Fibroblast of gingiva (primary cell): ENCODE measurements at places on chromosomes 2 and 18.
A peak's percentile ranks its signal among the peaks of the same experiment; 100 is the strongest.

DNA sequence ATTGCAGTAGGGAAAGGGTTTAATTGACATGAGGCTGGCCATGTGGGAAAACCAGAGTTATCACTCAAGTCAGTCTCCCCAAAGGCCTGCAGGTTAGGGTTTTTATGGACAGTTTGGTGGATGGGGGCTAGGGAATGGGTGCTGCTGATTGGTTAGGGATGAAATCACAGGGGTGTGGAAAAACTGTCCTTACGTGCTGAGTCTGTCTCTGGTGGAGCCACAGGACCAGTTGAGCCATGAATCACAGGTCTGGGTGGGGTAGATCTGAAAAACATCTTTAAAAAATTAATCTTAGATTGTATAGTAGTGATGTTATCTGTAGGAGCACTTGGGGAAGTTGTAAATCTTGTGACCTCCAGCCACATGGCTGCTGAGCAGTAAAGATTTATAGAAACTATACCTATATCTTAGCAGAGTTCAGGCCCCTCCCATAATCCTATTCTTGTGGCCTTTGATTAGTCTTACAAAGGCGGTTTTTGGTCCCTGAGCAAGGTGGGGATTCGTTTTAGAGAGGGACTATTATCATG, 139.6 kb downstream of the COMMD1 start:
- DNase-seq, result no peak

DNA sequence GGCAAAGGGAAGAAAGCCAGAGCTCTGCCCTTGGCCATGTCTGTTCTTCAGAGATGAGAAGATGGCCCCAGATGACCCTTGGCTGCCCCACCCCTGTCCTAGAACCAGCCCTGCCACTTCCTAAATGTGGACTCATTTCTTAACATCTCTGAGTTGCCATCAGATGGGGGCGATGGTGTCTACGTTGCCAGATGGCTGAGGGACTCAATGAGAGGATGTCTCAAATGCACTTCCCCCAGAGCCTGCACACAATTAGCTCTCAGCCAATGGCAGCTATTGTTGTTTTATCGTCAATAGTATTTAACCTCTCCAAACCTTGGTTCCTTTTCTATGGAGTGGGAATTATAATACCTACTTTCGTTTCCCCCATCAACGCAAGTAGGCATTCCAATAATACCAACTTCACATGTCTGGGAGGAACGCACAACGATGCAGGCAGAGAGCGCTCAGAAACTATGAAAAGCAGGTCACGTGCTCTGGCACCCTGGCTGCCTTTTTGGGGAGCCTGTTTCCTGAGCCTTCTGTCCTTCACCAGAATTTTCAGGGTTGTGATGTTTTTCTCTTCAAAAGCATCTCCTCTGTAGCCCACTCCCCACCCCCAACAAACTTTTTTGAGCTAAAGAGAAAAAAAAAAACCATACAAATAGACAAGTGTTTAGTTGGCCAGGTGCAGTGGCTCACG, 100.3 kb downstream of the MCFD2 start:
- DNase-seq, result no peak

DNA sequence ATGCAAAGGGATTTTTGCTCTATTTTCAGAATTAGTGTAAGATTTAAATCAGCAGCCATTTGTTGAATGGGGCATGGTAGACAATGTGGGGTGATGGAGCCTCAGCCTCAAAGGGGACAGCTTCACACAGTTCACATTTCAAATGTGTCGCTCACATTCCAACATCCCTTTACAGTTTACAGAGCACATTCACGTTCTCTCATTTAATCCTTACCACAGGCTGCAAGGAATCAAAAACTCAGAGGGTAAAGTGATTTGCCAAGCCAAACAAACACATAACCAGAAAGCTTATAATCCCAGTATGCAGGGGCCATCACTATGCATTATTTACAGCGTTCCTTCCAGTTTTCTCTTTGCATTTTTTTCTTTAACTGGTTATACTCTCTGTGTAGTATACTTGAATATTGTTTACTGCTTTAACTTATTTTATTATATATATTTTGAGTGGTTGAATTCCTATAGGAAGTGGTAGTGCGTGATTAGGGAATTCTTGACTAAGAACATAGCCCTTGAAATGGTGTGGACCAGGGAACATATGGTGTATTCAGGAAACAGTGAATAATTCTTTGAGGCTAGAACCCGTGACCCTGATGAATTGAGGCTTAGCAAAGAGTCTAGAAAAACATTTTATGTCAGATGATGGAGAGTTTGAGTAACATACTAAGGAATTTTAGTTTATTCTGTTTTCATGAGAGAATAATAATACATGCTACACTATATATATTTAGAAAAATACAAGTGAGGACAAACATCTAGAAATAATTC, 18.1 kb upstream of the TAF1B start:
- no peak for DNase-seq

- DNase-seq, result no peak
Observed at GRCh38 chr2:237575869-237576862, 9.8 kb downstream of the PRLH start.

- no peak for DNase-seq
Observed at GRCh38 chr2:43931293-43931692, 64.5 kb downstream of the LRPPRC start.

- DNase-seq, result no peak
Observed at GRCh38 chr2:145106293-145106692, 586.4 kb upstream of the ZEB2 start.

DNA sequence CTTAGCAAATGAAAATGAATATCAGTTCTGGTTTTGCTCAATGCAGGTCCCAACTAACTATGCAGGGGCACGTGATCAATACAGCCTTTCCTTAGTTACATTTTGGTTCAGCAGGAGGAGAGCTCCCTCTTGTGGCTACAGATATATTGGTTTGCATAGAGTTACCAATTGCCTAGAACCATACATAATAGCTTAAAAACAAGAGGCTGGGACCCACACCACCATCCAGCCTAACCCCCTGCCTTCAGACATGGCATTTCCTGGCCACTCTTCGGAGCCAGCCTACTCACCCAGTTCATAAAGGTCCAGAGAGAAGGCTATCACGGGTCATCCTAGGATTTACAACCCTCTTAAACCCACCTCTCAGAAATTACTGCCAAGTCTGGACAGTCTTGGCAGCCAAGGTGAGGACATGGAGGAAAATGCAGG, 10.5 kb downstream of the CCDC93 start:
- DNase-seq, result peak; percentile 79

- no peak for DNase-seq
Observed at GRCh38 chr2:191560411-191560980, 117.4 kb upstream of the NABP1 start.
